Brain pericyte (primary cell): ENCODE measurements at places on chromosomes 12 and 14.

DNA sequence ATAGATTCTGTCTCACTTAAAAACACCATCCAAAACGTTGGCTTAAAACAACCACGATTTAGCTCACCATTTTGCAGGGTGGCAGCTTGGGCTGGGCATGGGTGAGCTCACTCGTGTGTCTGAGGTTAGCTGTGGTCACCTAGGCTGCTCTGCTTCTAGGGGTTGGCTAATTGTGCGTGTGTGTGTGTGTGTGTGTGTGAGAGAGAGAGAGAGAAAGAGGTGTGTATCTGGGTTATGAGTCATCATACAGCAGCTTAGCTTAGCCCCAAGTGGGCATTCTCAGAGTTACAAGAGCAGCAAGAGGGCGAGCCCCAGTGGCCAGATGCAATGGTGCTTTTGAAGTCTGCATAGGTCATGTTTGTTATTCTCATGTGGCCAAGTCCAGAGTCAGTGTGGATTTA, 6.0 kb downstream of the FBXW8 start:
- DNase-seq, result peak; percentile 48

- peak; percentile 30 for DNase-seq
Observed at GRCh38 chr12:18250313-18250916, 10.9 kb upstream of the PIK3C2G start.

DNA sequence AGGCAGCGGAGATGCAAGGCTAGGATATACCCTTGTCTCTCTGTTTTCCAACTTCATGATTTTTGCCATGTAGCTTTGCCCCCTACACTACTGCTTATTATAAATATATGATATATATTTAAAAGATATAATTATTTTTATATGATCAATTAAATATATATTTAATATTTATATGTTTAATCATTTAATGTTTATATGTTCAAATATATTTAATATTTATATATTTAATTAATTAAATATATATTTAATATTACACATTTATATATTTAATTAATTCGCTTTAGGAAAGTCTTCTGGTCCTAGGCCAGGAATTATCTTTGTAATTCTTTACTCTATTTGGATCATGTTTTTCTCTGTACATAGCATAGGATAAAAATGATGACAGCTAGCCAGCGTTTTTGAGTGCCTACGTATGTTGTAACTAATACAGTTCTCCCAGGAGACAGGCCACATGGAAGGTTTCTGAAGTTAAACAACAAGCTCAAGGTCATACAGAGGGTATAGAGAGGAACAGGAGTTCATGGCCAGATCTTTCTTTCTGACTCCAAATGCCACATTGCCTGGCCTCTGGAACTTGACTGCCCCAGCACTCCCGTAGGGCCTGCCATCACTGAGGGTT, 192.5 kb downstream of the KCNA5 start:
- no peak for DNase-seq

DNA sequence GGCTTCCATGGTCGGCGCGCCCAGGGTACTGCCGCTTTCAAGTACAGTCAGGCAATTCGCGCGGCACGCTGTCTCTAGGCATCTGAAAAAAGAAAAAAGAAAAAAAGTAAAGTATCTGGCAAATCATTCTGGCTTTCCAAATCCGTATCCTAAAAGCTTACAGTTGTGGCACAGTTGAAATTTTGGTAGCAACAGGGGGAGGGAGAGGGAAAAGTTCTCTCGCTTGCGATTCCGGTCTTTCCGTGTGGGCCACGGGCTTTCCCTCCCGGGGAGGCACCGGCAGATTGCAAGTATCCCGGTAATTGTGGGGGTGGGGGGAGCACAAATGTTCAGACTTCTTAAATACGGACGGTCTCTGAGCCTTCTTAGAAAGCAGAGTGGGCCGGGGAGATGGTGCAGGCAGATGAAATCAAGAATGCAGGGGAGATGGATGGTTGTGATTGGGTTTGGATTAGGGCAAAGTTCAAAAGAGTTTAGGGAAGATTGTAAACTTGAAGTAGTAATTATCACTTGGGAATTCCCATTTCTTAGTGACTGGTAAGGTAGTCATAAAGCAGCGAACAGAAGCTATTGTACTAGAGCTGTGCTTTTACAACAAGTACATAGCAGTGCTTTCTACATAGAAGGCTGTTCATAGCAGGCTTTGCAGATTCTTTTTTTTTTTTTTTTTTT, 1.2 kb downstream of the SOCS2 start:
- DNase-seq, result no peak

DNA sequence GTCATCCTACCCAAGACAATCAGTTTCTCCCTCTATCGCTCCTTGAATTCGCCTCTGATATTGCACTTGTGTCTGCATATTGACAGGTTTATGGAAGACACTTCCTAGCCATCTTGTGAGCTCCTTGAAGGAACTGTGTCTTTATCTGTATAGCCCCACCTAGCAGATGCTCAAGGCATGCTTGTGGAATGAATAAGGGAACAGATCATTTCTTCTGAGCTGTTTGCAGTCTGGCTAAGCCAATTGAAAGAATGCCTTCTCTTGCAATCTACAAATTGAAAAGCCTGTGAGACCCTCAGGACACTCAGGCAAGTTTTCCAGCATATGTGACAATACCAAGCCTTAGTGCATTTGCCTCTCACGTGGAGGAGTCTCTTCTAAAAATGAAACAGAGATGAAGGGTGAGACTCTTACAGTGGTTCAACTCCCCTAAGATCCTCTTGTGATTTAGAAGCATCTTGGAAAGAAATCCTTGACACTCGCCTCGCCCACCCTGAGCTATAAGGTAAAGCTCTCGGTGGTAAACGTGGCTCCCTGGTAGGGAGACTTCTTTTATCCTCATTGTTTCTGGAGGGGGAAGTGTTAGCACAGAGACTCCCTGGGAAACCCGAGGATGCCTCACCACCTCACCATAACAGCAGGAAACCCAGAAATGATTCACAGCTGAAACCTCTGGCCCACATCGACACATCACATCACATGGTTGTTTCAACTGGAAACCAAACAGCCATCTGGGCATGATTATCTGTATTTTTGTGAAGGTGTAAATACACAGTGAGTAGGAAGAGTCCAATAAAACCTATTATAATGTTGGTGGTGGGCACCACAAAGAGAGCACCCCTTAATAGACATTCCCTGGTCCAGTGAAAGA, 112.3 kb upstream of the BCL2L14 start:
- DNase-seq, result peak; percentile 87

GRCh38 chr12:58980768-58981167, 60.5 kb upstream of the LRIG3 start:
- DNase-seq, result no peak

DNA sequence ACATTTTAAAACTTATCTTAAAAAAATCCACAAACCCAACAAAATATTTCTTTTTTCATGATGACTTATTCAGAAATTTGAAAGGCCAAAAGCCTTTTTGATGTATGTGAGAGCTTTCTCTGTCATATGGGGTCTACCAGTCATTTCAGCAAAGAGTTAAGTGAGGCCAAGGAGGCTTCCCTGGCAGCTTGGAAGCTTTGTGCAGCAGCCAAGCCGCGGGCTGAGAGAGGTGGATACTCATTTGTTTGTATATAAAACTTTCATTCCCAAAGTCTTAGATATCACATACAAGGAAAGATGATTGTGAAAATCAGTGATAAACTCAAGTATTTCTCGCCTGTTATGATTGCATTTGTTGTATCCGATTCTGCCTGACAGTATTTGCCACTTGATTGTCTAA, 48.5 kb upstream of the RNU6-8 start:
- DNase-seq, result no peak

- no peak for DNase-seq
Observed at GRCh38 chr12:108565146-108565545, 2.8 kb downstream of the ISCU start.

GRCh38 chr12:122013791-122014590, 7.7 kb upstream of the BCL7A start:
- no peak for DNase-seq

DNA sequence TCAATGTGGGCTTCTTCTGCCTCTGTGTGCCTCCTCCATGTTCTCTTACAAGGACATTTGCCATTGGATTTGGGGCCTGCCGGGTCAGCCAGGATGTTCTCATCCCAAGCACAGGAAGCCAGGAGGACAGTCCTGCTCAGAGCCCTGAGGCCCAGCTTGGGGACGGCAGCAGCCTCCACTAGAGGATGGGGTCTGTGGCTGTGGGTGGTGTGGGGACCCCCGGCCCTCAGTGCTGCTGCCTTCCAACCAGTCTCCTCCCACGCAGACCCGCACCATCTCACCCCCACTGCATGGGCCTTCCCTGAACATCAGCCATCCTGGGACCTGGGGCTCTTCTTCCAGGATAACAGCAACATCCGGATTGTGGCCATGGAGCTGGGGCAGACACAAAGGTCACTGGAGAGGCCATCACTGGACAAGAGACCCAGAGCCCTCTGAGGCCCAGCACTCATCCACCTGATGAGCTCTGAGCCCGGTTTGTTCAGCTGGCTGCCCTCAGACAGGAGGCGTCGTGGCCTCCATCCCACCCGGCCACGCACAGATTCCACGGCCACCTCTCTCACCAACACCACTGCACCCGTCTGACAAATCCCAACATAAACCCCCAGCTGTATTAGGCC, 56.5 kb upstream of the C14orf180 start:
- DNase-seq, result no peak

DNA sequence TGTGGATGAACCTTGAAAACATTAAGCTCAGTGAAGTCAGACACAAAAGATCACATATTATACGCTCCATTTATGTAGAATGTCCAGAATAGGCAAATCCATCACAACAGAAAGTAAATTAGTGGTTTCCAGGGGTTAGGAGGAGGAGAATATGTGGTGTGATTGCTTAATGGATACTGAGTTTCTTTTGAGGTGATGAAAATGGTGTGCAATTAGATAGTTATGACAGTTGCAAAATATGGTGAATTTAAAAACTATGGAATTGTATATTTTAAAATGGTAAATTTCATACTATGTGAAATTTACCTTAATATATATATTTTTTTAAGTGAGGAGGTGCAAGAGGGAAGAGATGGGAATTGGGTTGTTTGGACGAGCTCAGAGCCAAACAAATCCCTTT, 46.3 kb upstream of the KICS2 start:
- DNase-seq, result no peak

DNA sequence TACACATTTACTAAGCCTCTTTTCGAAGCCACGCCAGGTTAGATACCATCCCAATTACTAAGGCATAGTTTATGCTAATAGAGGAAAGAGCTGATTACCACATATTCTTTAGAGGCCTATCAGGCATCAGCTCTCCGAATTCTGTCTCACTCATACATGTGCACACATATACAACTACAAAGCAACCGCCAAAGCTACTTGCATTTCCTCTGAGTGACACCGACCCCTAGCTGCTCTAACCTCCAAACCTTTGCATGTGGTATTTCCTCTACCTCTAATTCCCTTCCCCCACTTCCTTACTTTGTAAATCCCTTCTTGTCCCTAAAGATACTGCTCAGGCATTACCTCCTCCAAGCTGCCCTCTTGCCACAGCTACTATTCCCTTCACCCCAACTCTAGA, 107.2 kb downstream of the DUSP6 start:
- no peak for DNase-seq

DNA sequence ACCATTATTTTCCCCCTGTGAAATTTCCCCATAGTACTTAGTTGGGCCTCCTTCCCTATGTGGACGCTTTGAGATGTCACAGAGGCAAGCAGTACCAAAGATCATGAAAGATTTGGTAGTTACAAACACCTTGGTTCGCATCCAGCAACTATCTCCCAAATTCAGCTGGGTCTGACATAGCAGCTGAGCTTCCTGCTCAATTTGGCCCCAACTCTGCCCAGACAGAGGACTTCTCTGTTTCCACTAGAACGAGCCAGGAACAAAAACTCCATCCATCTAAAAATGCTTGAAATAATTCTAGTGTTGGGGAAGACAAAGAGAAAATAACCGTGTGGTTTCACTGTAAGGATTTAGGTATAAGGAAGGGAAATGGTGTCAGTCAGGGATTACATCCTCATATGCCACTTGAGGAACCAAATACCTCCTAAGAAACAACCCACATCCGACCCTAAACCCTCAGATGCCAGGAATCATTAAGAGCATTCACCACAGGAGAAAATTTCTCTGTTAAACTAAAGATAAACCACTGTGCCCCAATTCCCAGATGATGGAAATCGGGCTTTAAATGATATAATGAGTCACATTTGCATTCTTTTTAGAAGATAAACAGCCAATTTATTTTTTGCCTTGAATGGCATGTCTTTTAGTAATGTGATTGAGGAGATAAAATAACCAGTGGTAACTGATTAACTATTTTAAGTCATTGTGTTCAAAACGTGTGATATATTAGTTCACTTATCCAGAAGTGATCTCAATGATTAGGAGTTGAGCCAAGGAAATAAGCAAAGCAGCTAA, 103.7 kb upstream of the IFNG-AS1 start:
- no peak for DNase-seq

DNA sequence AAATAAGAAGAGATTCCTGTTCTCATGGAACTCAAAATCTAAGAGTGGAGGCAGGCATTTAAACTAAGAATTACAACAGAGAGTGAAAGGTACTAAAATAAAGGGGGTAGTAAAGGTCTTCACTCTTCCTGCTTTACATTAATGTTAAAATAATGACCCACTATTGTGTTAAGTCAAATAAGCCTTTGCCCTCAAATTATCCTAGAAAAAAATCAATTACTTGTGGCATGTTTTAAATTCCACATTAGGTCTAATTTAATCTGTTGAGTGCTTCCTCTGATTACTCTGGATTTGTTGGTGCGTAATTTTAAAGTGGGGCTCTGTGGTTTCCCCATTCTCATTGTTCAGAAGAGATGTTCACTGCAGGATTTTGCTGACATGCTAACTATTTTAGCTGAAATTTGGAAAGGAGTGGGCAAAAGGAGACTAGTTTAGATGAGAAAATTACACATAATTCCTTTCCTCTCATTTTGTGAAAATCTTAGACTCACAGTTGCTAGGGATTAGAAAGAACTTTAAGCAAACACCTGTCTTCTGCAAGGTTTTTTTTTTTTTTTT, 35.5 kb downstream of the BTG1 start:
- no peak for DNase-seq

GRCh38 chr12:3896356-3896755, 23.2 kb upstream of the PARP11 start:
- no peak for DNase-seq

DNA sequence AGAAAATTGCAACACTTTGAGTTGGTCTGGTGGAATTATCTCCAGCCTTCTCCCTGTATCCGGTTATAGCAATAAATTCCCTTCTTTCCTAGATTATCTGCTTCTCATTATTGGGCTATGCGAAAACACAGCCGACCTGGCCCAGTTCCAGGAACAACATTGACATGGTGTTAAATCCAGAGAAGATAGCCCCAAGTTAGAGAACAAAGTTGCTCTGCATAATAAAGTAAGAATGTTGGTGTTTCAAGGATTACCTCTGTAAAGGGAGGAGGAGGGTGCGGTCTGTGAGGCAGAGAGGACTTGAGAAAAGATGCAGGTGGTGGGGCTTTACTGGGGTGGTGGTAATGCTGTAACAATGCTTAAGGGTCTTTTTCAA, 12.1 kb downstream of the TCL1A start:
- no peak for DNase-seq

DNA sequence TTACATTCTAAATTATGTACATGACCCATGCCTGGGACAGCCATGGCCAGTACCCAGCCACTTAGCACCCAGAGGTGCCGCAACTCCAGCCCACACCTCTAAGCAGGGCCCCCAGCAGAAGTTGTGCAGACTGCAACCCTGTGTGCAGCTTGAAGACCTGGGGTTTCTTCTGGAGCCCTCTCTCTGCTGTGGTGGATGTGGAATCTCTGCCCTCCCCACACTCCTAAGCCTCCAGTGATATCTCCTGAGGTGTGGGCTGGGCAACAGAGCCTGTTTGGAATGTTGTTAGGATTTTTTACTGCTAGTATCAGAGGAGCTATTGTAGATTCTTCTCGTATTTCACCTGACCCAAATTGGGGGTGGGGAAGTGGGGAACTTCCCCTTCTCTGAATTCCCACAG, 59.4 kb upstream of the TUNAR start:
- DNase-seq, result no peak
